ENCODE measurements at places on chromosomes 3 and 15.
A peak's percentile ranks its signal among the peaks of the same experiment; 100 is the strongest.

GRCh38 chr15:85974742-85975141 lies 104.9 kb upstream of the AGBL1 start:
- no peak for DNase-seq

- DNase-seq, result no peak
Observed at GRCh38 chr15:90035840-90036230, 34.7 kb downstream of the ZNF710 start.

DNA sequence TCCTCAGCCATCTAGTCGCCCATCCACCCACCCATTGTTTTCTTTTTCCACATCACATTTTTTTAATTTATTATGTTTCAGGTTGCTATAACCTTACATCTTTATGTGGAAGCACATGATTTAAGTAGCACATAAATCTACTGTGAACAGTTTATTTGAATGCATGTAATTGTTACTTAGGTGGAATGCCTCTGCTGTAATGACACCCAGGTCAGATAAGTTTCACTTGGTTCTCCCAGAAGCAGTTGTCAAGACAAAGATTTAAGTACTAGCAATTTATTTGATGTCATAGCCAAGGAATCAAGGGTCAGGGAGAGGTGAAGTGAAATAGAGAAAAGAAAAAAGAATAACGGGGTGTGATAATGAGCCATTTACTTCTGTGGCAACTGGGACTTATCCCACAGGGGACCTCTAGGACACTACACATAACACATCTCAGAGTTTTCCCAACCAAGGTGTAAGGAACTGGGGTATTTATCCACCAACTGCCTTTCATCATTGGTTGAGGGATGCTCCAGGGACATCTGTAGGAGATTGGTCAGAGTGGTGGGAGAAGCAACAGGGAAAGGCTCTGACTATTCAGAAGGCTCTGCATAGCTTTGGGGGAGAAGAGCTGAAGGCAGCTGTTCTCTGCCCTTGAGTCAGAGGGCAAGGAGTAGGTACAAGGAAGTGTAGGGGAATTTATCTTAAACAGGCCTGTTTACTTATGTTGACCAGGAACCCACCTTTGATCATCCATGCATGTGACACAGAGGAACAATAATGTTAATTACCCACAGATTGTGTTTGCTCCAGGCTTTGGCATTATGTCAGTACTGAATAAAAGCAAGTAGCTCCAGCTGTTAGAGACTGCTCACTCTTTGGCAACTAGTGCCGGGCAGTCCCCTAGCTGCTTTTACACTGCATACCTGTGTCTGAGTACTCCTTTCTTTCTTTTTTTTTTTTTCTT lies 94.8 kb downstream of the CD200R1L start:
- no peak for DNase-seq

GRCh38 chr15:44804298-44805046 lies 68.1 kb downstream of the TRIM69 start:
- no peak for DNase-seq

- peak; percentile 17 for DNase-seq
Observed at GRCh38 chr3:148023994-148024393, 614.8 kb downstream of the ZIC1 start.

Data from PC-3 (cell line).